ENCODE measurements at places on chromosomes 7 and 10.

DNA sequence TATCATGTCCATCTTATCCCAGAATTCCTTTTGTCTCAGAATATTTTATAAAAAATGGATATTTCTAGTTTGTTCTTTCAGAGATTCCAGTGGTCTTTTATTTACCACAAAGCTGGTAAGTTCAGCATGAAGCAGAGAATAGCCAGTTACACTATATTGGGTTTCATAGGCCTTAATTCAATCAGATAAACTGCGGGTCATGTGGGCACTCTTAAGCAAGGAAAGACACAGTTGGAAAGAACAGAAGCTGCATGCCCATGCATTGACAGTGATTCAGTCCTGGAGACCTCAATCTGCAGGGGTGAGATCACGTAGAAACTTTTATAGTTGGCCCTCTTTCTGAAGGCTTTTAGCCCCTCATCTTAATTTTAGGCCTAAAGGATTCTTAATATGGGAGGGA, 281.3 kb upstream of the IGFBP3 start:
- no peak for DNase-seq

- DNase-seq, result no peak
These were observed 318.7 kb upstream of the CHRM2 start for GRCh38 chr7:136549756-136550155.

DNA sequence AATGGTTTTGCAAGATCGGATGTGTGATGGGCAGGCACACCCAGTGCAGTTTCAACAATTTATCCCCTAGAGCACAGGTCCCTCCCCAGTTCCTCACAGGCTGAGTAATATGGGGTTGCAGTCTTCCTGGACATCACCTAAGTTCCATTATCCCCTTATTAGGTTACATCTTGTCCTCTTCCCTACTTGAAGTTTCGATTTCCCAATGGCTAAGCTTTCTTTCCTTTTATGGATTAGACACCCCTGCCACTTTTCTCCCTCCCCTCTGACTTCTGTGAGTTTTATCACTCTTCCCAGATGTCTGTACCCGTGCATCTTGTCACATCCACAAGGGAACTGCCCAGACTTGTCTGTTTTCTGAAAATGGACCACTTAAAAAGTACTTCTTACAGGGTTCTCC, 2.4 kb upstream of the NIPSNAP2 start:
- no peak for DNase-seq

DNA sequence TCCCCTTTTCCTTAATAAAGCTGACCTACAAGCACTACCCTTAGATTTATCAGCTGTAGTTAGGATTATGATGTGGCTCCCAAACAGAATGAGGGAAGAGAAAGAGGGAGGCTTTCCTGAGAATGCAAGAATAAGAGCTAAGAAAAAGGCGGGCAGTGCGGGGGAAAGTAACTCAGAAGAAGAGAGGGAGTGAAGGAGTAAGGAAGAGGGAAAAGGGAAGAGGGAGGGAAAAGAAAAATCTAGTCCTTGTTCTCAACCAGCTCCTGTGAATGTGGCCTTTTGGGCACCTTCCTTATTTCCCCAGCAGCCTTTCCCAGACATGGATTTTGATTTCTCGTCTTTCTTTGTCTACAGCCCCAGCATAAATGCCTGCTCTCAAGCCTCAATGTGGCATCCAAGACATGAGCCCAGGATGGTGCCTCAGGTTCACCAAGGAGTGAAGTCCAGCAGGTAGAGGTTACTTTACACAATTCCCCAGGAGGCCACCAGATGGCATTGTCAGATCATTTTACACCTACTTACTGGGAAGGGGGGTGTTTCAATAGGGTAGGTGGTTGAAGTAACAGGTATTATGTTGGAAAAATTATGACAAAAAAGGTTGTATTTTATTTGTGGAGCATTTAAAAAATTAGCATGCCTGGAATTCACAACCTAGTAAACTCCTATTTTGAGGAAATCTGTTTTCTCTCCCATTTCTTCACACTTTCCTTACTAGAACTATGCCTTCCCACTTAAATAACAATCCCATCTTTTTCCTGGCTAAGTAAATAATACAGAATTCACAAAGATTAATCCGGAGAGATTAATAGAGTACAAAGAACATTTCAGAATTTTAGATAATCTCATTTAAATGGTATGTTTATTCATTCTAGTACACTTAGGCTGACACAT, 106.5 kb downstream of the HTR7 start:
- DNase-seq, result no peak

DNA sequence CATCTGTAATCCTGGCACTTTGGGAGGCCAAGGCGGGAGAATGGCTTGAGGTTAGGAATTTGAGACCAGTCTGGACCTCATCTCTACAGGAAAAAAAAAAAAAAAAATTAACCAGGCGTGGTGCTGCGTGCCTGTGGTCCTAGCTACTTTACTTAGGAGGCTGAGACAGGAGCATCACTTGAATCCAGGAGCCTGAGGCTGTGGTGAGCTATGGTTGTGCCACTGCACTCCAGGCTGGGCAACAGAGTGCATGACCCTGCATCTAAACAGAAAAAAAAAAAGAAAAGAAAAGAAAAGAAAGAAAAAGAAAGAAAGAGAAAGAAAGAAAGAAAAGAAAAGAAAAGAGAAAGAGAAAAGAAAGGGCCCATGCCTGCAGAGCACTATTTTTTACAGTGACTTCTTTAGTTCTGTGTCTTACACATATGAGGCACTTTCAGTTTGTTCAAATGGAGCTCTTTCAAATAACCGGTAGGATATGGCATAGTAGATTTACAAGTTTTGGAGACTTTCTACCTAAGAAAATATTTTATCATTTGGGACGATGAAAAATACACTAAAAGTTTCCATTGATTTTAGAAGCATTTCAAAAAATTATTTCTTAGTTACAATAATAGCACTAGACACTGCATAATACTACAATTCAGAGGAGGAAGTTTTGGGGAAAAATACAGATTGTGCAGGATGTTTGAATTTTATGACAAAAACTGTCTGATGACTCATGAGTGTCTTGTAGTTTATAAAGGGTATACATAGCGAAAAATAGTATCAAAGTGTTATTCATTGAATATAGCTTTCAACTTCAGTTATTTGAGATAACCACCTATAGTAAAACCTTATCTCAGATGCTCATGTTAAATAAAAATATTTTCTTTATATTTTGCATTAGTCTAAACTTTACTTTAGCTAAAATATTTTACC, 75.9 kb downstream of the MDFIC start:
- no peak for DNase-seq

DNA sequence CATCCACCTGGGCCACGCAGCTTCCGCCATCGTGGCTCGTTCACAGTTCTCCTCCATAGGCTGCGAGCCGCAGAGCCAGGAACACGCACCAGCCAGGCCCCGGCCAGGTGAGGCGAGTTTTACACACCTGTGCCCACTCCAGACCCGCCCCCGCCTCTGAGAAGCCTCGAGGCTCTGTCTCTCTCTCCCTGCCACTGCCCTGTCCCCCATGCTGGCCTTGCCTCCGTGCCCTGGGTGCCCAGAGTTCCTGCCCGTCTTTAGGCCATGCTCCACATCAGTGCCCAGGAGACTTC, 142.2 kb downstream of the SLIT1 start:
- no peak for DNase-seq

DNA sequence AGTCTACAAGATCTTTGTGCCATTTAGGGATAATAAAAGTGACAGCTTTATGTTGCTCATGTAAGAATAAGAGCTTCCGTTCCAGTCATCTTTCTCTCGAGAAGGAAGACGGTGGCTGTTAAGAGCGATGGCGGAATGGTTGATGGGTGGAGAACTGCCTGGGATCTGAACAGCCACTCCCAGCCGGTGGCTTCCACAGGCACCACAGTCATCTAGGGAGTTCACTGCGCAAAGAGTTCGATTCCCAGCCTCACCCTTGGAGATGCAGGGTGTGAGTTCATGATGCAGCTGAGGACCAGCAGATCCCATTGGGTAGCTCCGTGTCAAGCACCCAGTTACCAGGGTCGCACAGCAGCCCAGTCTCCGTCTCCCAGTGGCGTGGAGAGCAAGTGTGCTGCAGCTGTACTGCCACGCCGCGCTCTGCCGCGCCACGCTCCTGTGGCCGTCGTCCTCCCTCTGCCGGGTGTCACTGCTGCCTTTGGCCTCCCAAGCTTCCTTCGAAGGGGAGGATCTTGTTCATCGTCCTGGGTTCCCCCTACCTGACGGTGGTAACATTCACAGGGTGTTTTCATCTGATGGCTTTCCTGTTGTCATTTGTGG, 7.8 kb downstream of the SUN1 start:
- no peak for DNase-seq

- DNase-seq, result no peak
These were observed 208.0 kb downstream of the ZNF365 start for GRCh38 chr10:62582101-62582705.

DNA sequence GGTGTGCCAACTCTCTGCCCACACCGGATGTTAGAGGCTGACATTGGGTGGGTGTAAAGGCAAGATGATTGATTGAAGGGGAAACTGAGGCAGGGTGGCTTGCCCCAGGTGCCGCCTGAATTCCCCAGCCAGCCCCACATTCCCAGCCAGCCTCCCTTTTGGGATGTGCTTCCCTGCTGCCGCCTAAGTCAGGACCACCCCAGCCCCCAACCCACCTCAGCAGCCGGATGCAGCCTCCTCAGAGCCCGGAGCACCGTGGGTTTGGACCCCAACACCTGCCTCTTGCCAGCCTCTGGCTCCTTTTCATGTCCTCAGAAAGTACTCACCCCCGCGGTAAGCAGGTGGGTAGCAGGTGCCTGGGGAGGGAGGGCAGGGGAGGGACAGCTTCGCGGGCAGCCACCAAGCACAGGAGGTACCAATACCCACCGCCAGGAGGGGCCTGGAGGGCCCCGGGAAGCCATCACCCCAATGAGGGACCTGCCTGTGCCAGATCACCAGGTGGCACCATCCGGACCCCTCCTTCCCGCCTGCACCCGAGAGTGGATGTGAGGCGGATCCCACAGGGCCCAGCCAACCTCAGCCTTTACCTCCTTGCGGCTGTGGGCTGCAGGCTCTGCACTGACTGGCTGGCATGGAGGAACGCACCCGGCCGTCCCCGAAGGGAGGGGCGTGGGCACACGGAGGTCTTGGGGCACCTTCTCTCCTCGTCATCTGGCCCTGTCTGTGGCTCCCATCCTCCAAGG, 60.5 kb downstream of the PWWP2B start:
- no peak for DNase-seq

GRCh38 chr7:108794466-108794865, 224.8 kb downstream of the DNAJB9 start:
- no peak for DNase-seq

DNA sequence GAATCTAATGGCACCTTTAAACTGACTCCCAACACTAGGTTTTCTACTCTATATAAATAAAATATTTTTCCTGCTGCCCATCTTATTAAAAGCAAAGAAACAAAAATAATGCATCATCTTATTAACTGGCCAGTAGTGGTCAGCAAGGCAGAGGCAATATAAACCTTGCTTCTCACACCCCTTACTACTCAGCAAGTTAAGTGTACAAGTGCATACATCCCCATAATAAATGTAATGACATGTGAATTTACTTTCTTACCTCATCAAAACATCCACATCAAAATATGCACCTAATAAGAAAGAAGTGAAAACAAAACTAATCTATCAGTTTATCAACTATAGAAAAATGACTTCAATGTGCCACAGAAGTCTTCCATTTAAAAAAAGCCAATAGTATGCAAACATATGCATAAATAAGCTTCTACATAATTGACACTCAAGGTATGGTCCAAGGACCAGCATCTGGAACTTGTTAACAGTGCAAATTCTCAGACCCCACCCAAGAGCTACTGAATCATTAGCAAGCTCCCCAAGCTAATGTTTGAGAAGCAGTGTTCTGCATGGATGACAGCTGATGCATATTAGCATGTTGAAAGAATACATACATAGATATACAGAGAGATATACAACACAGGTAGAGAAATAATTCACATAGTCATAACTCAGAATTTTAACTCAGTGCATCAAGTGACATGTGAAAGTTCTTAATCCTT, 182.7 kb downstream of the C7orf25 start:
- no peak for DNase-seq

GRCh38 chr7:37150180-37150579, 298.5 kb downstream of the ELMO1 start:
- DNase-seq, result no peak

DNA sequence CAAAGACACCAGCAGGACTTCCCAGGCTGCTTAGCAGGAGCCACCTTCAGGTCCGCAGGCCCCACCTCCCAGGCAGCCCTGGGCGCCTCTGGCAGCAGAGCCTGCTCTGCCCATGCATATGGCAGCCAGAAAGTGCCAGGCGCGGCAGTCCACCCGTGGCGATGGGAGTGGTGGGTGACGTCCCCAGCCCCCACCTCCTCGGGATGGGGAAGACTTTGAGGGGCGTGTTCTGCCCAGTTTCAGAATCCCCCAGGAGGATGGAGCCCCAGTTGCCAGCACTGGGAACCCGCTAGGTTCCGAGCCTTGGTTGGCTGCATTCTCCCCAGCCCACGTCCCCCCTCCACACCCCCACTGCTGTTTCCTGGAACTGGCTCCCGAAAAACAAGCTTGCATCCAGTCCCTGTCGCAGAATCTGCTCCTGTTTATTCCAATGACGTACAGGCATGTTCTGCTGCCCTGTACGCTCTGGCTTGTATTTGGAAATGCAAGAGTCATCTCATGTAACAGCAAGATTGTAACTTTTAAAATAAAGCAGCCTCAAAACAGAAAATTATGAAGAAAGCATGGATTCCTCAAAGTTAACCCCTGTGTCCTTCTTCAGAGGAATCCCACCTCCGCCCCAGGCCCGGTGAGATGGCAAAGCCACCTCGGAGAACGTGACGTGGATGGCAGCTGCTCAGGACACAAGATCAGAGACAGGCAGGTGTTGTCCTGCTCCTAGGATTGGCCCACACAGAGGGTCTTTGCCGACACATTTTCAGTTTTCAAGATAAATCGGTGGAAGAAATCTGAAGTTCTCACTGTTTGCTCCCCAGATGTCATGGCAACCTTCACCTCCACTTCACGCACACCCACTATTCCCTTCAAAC, 87.8 kb upstream of the PPP2R2D start:
- no peak for DNase-seq

GRCh38 chr7:139230484-139230773, 608 bp upstream of the UBN2 start:
- DNase-seq, result no peak

DNA sequence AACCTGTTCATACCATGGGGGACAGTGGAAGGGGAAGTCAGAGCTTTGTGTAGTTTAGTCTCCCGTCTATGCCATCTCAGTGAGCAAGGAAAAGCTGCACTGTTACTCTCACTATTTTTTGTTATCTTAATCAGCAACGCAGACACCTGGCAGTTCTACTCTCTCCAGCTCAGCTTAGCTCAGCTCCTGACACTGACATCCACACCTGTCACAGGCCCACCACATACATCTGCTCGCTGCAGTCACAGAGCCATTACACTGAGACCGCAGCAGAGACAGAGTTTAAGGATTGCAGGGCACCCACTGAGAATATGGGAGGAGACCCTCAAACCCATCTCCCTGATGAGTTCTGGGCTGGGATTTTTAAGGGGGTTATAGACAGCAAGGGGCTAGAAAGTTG, 257.3 kb upstream of the AKR1E2 start:
- no peak for DNase-seq

- no peak for DNase-seq
These were observed 62.9 kb upstream of the CAMK2B start for GRCh38 chr7:44388089-44388970.

DNA sequence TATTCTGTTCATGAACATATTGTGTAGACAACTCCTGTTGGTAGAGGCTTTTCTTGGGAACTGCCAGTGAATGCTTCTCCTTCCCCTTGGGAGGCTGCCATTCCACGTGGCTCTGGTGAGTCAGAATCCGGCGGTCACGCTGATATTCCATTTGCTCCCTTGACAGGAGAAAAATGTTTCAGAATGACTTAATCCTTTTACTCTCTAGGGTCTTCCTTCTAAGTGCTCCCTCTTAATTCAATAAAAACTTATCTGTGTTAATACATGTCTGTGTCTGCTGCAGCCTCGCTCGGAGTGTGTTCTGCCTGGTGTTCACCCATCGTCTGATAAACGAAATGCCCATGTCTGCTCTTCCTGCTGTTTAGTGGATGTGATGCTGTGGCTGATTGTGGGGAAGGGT, 278.6 kb downstream of the ARHGAP12 start:
- peak; percentile 80 for DNase-seq
